ENCODE measurements at places on chromosomes 13 and 19.

GRCh38 chr13:84443463-84443862 is 561.2 kb upstream of the SLITRK1 start:
- DNase-seq = no peak

DNA sequence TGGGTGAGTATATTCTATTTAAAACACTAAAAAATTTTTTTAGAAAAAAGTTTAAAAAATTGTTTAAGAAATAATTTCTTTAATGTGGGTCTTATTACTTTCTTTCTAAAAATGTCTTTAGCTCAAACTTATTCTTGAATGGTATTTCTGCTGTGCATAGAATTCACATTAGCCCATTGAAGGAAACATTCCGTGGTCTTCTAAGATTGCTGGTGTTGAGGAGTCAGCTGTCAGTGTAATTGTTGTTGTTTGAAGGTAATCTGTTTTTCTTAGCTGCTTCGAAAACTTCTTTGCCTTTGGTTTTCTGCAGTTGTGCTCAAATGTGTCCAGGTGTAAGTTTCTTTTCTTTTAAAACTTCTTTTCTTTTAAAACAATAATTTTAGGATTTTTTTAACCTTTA is 85.4 kb upstream of the KLF12 start:
- DNase-seq = no peak

DNA sequence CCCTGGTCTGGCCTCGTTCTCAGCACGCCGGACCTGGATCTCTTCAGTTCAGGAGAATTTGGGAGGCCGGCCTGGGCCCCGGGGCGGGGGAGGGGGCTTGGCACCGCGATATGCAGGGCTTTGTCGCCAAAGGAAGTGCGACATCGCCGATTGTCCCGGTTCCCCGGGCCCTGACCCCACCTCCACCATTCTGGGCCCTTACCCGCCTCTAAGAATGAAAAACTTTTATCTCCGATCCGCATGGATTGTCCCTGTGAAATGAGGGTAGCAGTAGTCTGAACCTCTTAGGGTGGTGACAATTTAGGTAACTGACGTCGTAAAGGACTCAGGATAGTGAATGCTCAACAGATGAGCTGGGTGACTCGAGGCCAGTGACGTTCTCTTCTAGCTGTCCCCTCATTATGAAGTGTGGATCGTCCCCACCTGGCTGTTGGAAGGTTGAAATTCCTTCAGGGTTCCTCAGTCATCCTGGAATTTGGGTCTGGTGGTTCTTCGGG is 650 bp downstream of the DDA1 start:
- DNase-seq = no peak

- peak; percentile 22 for DNase-seq
Observed at GRCh38 chr13:39148513-39148961, 110.3 kb downstream of the NHLRC3 start.

DNA sequence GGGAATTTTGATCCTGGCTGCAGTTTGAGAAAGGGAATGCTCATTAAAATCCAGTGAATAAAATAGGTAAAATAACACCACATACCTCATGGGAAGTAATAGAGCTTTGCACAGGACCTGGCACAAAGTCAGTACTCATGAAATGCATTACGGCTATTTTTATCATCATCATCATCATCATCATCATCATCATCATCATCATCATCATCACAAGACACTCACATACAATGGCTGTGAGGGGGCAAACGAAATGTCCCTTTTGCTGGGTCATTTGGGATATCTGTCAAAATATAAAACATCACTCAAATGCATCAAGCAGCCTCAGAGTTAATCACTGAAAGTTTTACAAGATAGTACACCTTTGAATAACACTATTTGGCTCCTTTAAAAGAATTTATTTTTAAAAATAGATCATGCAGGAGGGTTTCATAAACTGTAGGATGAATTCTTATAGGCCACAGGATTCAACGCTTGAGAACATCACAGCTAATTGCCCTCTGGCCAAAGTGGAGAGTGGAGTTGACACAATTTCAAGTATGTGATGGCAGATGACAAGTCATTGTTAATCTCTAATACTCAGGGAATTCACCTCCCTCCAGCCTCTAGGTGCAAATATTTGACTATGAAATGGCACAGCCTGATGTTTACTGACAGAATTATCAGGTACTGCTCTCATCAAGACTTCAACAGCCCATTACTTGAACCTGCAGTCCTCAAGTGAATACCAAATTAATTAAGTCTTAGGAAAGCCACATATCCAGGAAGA is 14.2 kb upstream of the ZNF599 start:
- DNase-seq = no peak

DNA sequence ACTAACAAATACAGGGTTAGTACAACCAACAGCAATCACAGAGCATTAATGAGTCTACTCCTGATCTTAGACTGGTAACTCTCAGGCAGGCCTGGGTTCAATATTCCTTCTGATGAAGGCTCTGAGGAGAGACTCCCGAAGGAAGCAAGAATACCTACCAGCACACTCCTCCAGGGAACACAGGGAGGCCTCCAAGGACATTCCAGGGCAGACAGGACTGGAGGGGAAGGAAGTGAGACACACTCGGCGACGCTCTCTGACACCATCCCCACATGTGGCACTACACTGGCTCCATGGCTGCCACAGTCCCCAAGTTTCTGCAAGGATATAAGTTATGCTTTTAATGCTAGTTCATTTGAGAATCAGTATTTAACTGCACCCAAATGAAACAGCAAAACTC is 20.1 kb downstream of the THSD1 start:
- DNase-seq = no peak

GRCh38 chr13:84294576-84294975 is 412.3 kb upstream of the SLITRK1 start:
- no peak for DNase-seq

DNA sequence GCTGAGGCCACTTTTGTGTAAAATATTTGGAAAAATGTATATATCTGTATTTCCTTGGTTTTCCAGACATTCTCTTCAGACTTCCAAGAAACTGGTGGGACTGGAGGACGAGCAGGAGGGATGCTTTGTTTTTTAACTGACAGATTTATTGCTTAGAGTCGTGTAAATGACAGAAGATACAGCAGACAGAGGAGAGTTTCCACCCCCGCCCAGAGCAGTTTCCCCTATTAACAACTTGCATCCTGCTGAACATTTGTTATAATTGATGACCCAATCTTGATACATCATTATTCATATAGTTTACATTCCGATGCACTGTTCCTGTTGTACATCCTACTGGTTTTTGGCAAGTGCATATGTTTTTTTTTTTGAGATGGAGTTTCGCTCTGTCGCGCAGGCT is 7.1 kb upstream of the DOCK6 start:
- no peak for DNase-seq

- no peak for DNase-seq
Observed at GRCh38 chr19:48628486-48629296, 8.5 kb downstream of the DBP start.

DNA sequence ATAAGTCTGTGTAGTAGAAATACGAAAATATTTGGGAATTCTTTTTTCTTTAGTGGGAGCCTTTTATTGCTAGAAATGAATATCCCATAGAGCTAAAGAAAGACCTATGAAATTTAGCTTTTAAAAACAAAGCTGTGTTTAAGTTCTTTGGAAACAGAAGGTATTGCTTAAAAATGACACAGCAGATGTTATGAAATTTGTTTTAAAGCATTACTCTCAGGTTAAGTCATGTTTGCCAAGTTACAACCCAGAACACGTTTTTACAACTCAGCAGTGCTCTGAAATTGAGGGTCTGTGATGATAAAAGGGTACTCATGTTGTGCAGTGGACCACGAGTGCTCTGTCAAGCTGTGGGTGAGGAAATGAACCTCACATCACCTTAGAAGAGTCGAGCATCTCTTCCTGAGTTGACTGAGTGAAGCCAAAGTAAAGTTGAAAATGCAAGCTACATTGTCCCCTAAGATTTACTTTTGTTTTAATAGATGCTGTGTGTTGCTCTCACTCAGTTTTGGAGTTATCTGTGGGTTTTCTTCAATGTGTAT is 161.1 kb downstream of the SHISA2 start:
- no peak for DNase-seq

GRCh38 chr13:39321574-39321973 is 281.4 kb downstream of the LHFPL6 start:
- no peak for DNase-seq

DNA sequence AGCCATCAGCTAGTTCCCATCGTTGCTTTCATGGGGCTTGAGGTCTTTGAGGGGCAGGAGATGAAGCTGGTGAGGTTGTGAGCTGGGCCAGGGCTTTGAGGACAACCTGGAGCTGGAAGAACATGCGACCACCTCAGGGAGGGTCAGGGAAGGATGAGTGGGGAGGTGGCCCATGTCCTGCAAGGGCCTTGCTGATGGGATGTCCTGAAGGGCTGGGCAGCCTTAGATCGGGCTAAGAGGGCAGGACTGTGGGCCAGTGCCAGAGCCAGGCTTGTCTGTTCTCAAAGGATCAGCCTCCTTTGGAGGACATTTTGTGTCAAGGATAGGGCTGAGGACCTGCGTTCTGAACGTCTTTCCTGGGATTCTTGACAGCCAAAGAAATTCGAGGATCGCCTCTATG is 10.5 kb downstream of the CYTH2 start:
- DNase-seq = no peak

- no peak for DNase-seq
Observed at GRCh38 chr13:78971355-78972025, 312.5 kb upstream of the OBI1 start.

- no peak for DNase-seq
Observed at GRCh38 chr13:21672796-21673538, 2.1 kb downstream of the FGF9 start.

DNA sequence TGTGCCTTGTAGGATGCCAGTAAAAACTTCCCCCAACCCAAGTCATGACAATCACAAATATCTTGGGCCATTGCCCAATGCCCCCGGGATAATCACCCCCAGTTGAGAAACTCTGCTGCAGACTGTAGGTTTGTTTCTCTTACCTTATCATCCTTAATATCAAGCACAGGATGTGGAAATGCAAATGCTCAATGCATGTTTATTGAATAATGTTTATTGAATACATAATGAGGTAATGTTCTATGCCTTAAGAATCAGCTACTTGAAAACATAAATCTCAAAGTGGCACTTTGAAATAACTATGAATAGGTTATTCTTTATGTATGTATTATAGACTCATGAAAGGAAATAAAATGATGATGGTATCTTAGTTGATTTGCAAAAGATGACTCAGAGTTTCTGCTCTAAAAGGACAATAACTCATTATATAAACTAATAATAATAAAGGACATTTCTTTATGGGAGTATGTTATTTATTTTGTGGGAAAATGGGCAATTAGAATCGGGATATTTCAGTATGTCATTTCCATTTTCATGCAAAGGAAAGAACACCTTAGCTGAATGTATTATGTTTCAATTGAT is 414.2 kb downstream of the EFNB2 start:
- no peak for DNase-seq

GRCh38 chr19:2015608-2015950 is at the start of gene BTBD2:
TSS of gene BTBD2 (minus strand) at chr19:2015714. CDS start at chr19:2015703, 11 bp downstream.
- DNase-seq = peak; percentile 72
